ENCODE measurements at places on chromosomes 13 and 19.
A peak's percentile ranks its signal among the peaks of the same experiment; 100 is the strongest.

DNA sequence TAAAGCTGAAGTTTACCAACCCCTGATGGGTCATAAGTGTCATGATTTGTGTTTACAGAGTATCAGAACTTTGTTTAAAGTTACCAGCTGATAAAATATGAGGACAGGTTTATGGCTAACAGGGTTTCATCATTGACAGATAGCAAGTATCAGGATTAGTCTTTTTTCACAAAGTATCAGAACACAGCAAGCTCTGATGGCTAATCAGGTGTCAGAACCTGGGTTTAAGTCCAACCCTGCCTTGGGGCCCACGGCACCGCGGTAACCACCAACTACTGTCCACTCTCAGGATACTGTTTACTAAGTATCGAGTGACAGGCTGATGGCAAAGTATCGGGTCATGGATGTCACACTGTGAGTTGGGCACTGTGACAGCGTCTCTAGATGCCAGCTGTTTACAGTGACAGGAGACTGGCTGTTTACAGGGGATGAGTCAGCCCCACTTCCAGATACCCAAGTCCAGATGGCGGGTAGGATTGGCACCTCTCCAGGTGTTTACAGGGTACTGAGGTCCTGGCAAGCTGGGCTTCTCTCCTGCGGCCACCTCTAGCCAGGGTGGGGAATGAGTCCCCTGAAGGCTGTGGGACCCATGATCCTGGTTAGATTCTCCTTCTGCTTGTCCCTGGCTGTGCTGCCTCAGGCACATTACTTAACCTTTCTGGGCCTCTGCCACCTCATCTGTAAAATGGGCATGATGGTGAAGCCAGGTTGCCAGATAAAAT lies 21.8 kb downstream of the ARRDC2 start:
- DNase-seq = peak; percentile 34

- peak; percentile 24 for DNase-seq
These were observed 1.7 kb upstream of the PDE4A start for GRCh38 chr19:10418485-10419199.

- no peak for DNase-seq
These were observed 2.4 kb downstream of the GADD45B start for GRCh38 chr19:2478278-2478755.

DNA sequence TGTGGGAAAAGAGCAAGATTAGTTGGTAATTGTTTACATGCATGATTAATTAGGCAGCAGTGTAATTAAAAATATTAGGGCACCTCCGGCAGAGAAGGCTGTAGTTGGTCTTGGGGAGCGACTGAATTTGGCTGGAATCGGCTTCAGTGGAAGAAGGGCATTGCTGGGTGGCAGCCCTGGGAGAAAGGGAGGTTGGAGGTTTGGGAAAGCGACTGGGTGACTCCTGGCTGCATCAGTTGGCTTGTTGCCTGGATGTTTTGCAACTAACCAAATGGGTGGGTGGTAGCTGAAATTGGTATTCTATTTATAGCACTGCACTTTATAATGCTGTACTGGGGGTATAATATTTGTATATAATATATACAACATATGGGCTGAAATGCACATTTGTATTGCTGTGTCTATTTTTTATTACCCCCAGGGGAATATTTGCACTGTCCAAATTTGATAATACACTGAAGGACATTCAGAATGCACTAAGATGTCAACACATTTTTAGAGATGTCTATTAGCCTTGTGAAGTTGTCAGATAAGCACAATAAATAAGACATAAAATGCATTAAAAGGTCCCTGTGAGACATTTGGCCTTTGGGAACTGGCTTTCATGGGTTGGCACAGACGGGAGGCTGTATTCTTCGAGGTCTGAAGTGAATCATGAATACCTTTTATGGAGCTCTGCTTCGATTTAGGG lies 1.7 kb downstream of the B3GLCT start:
- peak; percentile 44 for DNase-seq

DNA sequence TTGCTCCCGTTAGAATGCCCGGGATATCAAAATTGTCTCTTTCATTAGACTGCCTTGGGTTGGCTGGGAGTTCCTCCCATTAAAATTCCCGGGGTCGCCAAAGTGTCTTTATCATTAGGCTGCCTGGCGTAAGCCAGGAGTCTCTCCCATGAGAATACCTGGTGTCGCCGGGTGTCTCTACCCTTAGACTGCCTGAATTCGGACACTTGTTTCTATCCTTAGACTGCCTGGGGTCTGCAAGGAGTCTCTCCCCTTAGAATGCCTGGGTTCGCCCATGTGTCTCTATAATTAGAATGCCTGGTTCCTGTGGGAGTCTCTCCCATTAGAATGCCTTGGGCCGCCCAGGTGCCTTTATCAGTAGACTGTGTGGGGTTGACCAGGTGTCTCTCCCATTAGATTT lies 1538.2 kb downstream of the UQCRFS1 start:
- DNase-seq = no peak

GRCh38 chr19:952680-953444 lies 27.0 kb downstream of the ARID3A start:
- no peak for DNase-seq

- DNase-seq = peak; percentile 20
These were observed 1.5 kb upstream of the CGB5 start for GRCh38 chr19:49042177-49042576.

DNA sequence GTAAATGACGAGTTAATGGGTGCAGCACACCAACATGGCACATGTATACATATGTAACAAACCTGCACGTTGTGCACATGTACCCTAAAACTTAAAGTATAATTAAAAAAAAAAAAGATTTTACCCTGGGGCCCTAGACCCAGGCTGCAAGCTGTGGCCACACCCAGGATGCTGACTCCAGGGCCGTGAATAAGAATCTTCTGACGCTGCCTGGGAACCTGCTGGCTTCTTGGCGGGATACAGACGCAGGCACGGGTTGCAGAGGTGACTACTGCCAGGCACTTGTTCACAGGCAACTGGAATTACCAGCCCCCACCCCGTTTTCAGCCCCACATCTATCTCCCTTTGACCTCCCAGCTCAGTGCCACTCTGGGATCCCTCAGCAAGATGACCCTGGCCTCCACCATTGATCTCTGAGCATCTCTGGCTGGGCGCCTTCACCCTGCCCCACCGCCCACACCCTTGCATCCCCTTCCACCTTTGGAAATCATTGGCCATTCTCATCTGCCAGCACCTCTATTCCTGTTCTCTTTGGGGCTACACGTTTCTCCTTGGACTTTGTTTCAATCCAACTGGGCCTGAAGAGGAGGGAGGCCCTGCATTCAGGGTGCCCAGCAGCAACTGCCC lies 21.1 kb upstream of the CFAP97D2 start:
- DNase-seq = no peak

DNA sequence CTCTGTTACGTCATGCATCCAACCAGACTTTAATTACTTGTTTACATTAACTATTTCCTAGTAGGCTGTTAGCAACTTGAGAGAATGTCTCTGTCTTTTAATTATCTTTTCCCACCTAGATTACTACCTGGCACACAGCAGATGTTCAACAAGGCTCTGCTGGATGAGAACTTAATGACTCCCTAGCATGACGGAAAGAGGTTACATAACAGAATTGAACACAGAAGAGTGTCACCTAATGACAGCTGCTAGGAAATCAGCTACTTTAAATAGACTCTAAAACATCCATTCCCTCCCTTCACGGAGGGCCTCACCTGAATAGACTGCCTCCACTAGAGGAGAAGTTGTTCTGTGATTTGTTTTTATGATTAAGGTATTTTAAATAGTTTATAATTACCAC lies 110.8 kb downstream of the TEX29 start:
- no peak for DNase-seq

DNA sequence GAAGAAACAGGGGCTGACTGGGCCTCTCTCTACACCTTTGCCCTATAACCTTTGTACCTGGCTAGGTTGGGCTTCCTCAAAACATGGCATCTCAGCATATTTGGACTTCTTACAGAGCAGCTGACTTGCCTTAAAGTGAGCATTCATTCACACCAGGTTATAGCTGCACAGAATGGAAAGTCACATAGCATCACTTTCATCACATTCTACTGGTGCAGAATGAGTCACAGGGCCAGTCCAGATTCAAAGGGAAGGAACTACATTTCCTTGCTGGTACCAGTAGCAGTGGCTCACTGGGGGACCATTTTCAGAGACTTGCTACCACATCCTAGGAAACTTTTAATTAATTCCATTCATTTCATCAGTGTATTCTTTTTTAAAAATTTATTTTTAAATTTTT lies 20.3 kb upstream of the TPTE2 start:
- DNase-seq = no peak

DNA sequence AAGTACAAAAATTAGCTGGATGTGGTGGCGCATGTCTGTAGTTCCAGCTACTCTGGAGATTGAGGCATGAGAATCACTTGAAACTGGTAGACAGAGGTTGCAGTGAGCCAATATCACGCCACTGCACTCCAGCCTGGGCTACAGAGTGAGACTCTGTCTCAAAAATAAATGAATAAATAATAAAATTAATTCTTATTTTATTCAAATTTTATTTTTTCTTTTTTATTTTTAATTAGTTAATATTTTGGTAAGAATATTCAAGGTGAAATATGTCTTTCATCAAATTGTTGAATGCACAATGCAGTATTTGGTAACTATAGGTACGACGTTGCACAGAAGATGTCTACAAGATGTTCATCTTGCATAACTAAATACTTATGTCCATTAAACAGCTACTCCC lies 110.6 kb upstream of the ATXN8OS start:
- no peak for DNase-seq

- DNase-seq = peak; percentile 98
These were observed at the start of the genes RPL18 and SPHK2 for GRCh38 chr19:48618916-48619691. Gene RPL18, minus strand, starts transcription at chr19:48619178. Its CDS starts 35 bp downstream, at chr19:48619143. Gene SPHK2, plus strand, starts transcription at chr19:48619506. Its CDS starts 1,009 bp downstream, at chr19:48620515.

All from AG20443 (cell line).